ENCODE measurements at places on chromosomes 7 and 10. TPM values are rescaled to one million over a fixed set of nuclear protein-coding genes. Genes with fewer than 3 reads are reported as not detected.

DNA sequence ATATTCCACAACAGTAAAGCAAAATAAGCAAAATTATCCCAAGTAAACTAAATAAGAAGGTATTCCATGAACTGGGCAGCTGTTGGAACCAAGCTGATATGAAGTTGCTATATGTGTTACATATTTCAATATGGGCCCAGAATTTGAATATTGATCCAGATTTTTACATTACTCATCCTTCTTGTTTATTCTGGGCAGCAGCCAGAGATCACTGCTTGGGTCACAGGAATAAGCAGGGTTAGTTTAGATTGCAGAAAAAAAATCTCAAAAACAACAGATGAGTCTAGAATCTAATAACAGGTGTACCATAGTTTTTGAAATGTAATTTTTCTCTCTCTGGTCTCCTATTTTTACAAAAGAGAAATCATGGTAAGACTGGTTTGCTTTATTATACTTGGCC lies 171.5 kb upstream of the NAMPT start:
- no peak for ATAC-seq

GRCh38 chr7:73521636-73522104 lies 423 bp downstream of the BAZ1B start:
- peak; percentile 62 for ATAC-seq

GRCh38 chr10:25633542-25633941 lies 300.5 kb upstream of the MYO3A start:
- ATAC-seq: no peak

GRCh38 chr7:149569726-149570422 lies 72.3 kb upstream of the ZNF746 start:
- no peak for ATAC-seq

DNA sequence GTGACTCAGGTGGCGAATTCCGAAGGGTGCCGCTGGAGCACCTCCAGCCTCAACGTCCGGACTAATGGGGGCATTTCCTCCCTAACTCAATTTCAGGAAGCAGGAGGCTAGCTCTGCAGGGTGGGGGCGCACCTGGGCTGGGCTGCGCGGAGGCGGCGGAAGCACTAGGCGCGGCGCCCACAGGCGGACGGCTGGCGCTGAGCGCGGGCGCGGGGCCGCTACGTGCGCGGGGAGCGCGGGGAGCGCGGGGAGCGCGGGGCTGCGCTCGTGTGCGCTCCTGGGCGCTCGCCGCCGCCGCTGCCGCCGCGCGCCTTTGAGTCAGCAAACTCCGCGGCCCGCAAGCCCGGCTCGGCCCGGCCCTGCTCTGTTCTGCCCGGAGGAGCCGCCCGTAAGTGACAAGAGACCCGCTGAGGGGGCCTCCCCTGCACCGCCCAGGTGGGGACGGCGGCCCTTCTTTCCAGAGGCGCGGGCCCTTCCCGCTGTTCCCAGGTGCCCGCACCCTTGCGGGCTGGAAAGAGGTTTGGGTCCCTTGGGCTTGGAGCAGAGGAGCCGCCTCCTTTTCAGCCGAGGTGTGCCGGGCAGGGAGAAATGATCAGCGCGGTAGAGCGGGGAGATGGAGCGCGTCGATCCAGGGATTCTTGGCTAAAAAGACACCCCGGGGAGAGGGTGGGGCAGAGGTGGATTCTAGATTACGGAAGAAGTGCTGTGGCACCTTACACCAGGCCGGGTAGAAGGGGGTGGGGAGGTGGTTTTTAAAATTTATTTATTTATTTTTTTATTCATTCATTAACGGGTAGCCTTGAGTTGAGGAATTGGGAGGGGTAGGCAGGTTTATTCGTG lies at the start of gene SNX10:
SNX10 (plus strand) TSS at position 164 of the 840 bp plus-strand sequence. CDS start 54,581 bp downstream, outside the sequence.
- ATAC-seq: peak; percentile 92

- ATAC-seq: no peak
These were observed 4.2 kb downstream of the NT5C2 start for GRCh38 chr10:103188853-103189252.

DNA sequence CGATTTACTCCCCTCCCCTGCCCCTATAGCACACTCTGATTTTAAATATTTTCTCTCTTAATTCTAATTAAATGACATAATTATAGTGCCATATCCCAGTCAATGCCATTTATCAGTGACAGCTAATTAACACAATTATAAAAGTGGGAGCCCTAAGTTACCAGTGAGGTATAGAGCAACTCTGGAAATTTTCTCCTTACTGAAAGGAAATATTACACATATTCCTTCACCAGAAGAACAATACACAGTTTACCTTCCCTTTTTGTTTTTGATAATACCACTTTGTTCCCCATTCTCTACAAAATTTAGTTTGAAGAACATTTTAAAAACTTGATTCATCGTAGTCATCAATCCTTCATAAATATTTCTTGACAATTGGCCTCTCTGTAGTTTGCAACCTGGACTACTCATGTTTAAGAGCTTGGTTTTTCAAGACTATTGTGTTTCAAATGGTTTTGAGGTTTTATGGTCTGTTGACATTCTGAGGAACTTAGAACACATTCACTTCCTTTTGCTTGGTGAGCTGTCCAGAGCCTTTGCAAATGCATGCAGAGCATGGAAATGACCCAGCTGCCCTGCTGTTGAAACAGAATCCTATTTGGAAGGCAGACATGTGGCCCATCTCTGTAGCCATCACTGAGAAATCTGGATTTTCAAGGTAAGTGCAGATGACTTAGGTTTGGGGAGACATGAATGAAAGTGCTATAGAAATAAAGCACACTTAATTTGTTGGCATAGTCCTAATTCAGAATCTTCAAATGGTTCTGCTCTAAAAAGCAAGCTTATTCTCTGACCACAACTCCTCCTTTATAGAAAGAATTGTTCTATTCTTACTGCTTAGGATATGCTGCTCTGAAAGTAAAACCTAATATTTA lies at the start of gene GPR141:
GPR141 (plus strand) TSS at position 521 of the 875 bp plus-strand sequence. CDS start 56,628 bp downstream, outside the sequence.
- ATAC-seq: peak; percentile 45

DNA sequence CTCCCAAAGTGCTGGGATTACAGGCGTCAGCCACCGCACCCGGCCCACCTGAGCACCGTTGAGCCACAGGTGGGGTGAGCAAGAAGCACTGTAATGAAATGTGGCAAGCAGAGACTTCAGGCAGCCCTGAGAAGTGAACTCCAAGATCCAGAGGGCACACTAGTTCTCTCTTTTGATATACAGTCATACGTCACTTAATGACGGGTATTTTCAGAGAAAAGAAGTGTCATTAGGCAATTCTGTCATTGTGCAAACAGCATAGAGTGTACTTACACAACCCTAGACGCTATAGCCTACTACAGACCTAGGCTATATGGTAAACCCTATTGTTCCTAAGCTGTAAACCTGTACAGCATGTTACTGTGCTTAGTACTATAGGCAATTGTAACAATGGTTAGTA lies 7.9 kb downstream of the PANK1 start:
- no peak for ATAC-seq

DNA sequence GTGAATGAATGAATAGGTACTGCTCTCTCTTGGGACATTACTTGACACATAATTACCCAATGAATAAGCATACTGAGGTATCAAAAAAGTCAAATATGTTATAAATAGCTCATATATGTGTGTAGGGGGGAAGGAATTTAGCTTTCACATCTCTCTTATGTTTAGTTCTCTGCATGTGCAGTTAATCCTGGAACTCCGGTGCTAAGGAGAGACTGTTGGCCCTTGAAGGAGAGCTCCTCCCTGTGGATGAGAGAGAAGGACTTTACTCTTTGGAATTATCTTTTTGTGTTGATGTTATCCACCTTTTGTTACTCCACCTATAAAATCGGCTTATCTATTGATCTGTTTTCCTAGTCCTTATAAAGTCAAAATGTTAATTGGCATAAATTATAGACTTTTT lies 1.2 kb downstream of the CFTR start:
- ATAC-seq: no peak

GRCh38 chr7:108492742-108493141 lies 33.2 kb downstream of the PNPLA8 start:
- peak; percentile 11 for ATAC-seq

DNA sequence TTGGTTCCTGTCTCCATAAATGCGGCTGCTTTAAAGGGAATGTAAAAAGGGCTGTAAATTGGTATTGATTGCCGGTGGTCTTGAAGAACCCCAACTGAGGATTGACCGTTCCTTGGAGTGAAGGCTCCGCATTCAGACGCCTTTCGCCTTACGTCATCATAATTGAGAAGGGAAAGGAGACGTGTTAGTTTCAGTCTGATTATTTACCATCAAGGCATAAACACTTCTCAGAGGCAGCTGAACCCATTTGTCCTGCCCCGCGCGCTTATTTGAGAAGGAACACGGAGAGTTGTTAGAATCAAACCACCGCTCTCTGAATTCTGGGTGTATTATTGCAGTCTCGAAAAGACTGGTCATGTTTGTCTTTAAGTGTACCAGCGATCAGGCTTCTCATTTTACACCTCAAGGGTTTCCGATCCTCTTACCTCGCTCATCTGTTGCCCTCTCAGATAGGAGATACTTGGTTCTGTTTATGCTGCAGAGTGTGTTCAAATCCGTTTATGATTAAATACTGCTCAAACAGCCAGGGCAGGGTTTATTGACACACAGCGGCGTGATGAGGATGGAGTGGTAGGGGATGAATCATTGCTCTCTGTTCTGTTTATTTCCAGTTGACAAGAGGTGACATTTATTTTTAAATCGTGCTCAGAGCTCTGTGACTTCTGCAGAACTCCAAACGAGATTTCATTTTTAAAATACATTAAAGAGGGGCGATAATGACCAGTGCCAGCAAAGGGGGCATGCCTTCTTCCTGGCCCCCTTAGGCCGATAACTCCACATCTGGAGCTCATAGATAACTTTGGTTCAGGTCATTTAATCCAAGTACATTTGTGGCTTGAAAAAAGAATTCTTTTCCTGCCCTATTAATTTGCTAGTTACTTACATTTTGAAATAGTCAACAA lies 30.4 kb downstream of the FOXK1 start:
- ATAC-seq: no peak

DNA sequence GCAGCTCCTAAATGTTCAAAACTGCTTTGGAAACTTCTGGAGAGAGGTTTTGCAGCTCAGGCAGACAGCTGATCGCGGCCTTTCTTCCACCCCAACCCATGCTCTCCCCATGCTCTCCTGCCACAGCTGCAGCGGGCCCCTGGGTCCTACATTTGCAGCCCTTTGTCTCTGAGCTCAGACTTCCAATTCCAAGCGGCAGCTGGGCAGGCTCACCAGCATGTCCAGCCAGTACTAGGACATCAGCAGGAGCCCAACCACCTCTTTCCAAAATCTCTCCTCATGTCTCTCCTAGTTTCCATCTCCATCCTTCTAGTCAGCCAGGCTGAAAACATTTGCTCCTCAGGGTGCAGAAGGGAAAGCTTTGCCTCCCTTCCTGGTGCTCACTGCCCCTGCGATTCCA lies 6.0 kb downstream of the LEP start:
- ATAC-seq: no peak

DNA sequence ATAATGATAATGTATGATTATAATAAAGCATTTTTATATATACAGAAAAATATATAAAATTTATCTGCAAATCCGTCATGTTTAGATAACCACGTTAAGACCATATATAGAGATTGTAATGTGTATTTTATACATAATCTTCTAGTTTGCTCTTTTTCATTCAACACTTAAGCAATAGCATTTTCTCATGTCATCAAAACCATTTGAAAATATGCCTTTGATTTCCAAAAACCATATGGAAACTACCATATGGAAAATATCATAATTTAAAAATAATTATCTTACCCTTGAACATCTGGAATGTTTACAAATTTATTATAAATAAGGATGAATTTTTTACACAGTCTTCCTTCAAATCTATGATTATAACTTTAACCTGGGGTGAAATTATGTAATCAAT lies 250.4 kb upstream of the NPSR1 start:
- ATAC-seq: no peak

Gene CYP2E1
- 0.73 TPM for total RNA-seq

Gene GHRHR
- 0.65 TPM for total RNA-seq

Gene ETV1
- 17.9 TPM for total RNA-seq

Gene TMEM176B
- total RNA-seq: 15.5 TPM

Gene ACBD7
- 3.0 TPM for total RNA-seq

Gene HYAL4
- not detected for total RNA-seq

Gene EN2
- total RNA-seq: 0.19 TPM

Gene FKBP9
- total RNA-seq: 30.6 TPM

Gene DPP6
- 2.3 TPM for total RNA-seq
